Liver (tissue), 10 donors: ENCODE measurements at places on chromosomes 13 and 19. TPM values are rescaled to one million over a fixed set of nuclear protein-coding genes. Genes with fewer than 3 reads are reported as not detected.

Gene PPM1N
- 1.5 TPM for total RNA-seq

Gene ZNF77
- 3.5 TPM for total RNA-seq

Gene CGB1
- total RNA-seq = not detected

Gene CNMD
- not detected for total RNA-seq

Gene ERCC5
- total RNA-seq = 30.8 TPM

Gene ERICH6B
- not detected for total RNA-seq
